ENCODE measurements at places on chromosomes 2 and 18.
A peak's percentile ranks its signal among the peaks of the same experiment; 100 is the strongest.

GRCh38 chr2:202387608-202388342 lies 11.6 kb downstream of the BMPR2 start:
- DNase-seq, result no peak

DNA sequence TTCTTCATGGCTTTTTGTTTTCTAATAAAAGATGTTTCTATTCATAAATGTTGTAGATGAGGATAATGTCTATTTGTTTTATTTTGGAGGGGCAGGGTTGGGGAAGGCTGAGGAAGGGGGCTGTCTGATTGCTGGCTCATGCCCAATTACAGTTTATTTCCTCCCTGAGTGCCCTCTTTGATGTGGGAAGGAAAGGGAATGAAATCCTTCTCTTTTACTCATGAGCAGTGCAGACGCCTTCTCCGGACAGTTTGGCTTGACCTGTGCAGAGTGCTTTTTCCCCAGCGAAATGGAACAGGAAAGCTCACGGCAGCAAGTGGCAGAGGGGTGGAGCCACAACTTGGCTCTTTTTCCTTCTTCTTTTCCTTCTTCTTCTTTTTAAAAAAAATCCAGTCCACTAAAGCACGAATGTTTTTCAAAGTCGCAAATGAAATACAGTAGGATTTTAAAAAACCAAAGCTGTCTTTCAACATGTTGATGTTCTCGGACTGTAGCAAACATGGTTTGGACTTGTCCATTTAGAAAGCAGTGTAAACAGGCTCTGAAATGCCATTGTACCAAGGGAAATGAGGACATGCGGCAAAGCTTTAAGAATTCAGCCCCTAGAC lies 34.5 kb downstream of the RAB31 start:
- DNase-seq, result peak; percentile 69

GRCh38 chr2:28338831-28339321 lies 53.8 kb upstream of the FOSL2 start:
- no peak for DNase-seq

DNA sequence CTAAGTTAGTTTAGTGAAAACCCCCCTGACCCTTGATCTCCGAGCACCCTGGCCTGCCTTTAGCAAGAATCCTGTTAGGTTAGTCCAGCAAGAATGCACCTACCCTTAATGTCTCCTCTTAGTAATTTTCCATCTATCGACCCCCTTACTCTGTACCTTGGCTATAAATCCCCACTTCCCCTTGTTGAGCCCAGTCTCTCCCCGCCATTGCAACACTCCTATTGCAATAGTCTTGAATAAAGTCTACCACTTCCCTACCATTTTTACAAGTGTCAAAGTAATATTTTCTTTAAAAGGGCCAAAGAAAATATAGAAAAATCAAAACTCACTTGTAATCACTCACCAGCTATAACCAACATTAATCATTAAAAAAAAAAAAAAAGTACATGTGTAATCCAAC lies 4.2 kb upstream of the ZBTB7C start:
- DNase-seq, result no peak

DNA sequence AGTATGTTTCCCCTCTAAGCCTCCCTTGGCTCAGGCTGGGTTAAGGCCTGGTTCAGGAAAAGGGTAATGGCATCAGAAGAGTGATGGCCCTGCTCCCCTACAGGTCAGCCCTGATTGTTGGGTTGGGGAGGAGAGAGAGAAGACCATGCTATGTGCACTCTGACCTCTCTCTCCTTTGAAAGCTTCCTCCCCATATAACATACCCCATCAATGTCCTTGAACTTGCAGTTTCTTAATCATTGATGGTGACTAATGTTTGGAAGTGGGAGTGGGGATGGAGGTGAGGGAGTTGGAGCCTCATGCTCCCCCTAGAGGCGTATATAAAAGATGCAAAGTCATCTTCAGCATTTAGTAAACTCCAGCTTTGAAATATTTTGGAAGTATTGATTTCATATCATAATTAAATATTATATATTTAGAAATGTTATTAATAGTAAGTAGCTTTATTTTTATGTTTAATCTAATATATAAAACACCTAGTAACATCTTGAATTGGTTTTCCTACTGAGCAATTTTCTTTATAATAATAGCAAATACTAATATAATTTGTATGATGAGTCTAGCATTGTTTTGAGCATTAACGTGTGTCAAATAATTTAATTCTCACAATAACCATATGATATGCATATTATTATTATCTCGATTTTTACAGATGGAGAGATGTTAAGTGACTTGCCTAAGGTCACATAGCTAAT lies 8.8 kb downstream of the PLCL1 start:
- DNase-seq, result no peak

GRCh38 chr2:53562407-53562806 lies 205.2 kb upstream of the CHAC2 start:
- no peak for DNase-seq

GRCh38 chr2:64862623-64863022 lies 126.6 kb upstream of the SLC1A4 start:
- DNase-seq, result no peak

DNA sequence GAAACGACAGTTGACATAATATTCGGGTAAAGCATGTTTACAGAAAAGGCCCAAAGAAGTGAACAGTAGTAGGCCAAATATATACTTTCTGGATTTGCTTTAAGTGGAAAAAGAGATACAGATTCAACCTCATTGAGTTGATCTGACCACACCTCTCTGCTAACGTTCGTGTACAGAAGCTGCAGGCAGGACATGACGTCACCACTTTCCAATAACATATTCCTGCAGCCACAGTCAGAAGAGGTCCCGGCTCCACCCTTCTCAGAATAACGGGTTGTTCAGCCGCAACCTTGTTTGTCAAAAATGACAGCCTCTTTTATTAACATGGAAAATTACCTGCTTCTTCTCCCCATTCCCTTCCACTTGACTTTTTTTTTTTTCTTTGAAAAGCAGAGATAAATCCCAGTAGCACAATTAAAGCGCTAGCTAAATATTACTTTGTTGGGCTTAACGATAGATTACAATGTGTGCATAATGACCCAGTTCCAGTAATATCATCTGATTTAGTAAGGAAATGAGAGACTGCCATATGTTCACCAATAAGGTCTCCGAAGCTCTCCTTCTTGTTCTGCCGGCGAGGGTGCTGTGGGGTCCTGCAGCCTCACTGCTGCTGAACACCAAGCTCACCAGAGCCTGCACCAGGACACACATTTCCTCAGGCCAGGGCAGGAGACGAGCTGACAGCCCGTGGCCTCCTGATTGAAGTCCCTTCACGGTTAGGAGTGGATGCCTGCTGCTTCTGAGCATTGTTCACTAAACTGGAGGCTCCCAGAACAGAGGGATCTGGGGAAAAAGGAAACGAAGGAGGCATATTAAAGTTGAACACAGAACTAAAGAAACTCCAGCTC lies 451.0 kb upstream of the SALL3 start:
- DNase-seq, result no peak

DNA sequence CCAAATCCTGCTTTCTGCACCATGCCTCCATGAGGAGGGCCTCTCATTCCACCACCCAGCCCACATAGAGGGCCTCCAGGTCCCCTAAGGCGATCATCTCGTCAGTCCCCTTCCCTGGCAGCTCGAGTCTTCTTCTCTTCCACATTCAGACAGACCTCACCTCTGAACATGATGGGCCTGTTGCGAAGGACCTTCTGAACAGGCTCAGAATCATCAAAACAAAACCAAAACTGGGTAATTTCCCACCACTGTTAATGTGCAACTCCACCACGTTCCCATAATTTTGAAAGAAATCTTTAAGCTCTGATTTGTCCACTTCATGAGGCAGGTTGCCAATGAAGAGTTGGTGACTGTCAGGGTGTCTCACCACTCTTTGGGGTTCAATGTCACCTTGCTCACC lies 20.4 kb downstream of the ZRANB3 start:
- DNase-seq, result no peak

DNA sequence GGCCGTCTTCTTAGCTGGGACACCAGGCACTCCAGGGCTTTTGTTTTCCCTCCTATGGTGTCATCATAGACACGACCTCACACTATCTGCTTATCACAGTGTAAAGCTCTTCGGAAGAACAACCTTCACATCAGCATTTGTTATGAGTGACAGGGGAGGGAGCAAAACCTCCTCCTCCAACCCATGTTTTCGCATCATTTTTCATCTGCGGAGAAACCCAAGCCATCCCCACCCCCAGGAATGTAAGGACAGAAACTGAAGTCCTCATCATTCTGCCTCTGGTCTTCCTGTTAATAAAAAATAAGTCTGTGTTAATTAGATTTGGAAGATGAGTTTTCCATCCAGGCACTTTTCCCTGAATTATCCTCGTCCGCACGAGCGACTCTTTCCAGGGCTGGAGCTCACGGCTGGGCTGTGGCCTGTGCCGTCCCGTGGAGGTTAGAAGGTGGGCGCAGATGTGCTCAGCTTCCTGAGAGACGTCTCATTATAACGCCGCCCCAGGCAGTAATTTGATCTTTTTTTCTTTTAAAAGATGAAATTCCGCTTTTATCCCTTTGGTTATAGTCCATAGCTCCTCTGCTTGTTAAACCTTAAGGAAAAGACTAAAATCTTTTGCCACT lies 101.6 kb upstream of the TMEM18 start:
- no peak for DNase-seq

DNA sequence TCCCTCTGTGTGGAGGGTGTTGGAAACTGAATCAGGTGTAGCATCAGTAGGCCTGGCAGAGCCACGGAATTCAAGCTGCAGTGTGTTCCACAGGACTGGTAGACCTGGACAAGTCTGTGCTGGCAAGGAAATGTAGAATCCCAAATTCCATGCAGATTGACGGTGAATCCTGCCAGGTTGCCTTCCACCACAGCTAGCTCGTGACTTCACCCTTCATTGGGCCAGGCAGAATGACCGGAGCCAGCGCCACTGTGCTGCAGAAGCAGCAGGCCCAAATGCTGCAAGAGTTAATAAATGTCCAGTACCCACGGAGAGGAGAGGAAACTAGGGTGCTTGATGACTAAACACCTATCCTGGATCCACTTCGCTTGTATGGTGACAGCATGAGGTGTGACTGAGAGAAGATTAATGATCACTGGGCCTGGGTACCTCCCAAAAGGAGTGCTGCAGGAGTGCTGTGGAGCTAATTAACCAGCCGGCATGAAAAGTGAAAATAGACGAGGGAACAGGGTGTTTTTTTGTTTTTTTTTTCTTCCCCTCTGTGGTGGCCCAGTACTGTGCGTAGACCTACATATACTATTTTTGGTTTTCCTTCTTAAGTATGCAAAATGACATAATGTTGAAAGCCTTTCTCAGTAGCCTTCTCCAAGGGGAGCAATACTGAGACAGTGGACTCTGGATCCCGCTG lies 122.2 kb downstream of the TANC1 start:
- DNase-seq, result no peak

DNA sequence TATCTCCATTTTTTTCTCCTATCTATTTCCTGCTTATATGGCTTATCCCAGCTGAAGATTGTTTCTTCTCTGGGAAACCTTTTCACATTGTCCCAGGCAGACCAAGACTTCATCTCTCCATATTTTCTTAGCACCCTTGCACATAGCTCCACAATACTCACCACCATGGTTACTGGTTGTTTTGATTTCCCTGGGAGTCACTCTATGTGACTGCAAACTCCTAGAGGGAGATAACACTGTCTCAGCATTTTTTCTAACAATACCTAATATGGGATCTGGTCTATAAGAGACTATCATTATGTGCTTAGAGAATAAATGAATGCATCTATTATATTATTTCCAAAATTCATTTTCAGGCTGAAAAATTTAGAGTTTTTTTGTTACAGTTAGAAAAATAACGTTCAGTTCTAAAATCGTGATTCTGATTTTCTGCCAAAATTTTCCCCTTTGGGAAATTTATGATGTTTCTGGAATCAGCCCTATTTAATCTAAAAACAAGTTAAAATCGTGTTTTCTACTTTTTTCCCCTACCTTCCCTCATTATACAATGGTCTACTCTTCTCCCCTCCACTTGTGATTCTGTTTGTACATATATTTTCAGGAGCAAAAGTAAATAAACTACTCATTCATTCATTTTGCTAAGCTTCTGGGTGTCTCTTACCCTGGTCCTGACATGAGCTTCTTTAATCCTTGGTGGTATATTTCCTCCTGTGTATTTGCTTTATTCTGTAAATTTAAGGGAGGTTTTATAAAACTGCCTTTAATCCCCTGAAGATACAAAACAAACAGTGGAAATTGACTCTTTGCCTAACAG lies 95.4 kb downstream of the HNMT start:
- no peak for DNase-seq

- no peak for DNase-seq
These were observed 92.1 kb downstream of the SLC8A1 start for GRCh38 chr2:40359811-40360210.

- no peak for DNase-seq
These were observed 59.9 kb upstream of the POU3F3 start for GRCh38 chr2:104793966-104794365.

- no peak for DNase-seq
These were observed 8.6 kb upstream of the SERPINB2 start for GRCh38 chr18:63878925-63879324.

DNA sequence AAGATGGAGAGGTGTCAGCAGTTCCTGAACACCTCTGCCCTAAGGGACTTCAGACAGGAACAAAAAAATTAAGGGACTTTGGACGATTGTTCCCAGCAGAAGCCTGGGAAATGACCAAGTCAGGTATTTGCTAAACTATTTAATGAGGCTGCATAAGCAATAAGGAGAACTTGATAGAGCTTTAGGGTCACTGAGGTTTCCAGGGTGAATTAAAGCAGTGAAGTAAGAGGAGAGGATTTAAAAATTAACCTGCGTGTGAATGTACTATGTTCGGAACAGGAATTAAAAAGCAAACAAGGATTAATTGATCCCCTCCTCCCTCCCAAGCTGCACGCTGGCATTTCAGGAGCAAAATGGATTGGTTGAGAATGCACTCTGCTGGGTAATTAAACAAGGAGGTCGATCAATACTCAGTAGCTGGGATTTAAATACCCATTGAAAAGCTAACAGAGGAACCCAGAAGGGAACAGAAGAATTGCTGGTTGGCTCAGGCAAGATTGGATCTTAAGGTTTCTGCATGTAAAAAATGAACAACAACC lies 157.2 kb downstream of the RNF152 start:
- no peak for DNase-seq

DNA sequence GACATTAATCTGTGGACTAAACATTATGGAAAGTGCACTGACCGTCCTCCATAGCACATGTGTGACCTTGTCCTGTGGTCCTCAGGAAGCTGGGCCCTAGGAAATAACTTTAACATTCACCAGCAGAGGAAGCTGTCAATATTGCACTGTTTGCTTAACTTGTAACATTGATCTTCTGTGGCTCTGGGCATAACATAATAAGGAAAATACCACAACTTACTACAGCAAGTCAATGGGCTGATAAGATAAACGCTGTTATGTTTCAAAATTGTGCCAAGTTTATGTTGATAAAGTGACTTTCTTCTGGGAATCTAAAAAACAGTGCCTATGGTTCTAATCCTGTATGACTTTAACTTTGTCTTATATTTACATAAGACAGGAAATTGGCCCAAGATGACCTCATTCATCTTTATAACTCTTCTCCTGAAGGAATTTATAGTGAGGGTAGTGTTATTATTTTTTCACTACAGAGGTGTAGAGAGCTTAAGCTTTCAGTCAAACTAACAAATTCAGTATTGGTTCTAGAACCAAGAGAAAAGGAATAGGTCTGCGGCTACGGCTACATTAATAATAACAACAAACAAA lies 113.7 kb upstream of the MAP4K3 start:
- DNase-seq, result no peak

Measured in Ammon's horn (tissue), 1 donor.